ENCODE measurements at places on chromosomes 7 and 10.

- peak; percentile 43 for DNase-seq
Measured at GRCh38 chr7:51080622-51081269, 235.9 kb downstream of the COBL start.

DNA sequence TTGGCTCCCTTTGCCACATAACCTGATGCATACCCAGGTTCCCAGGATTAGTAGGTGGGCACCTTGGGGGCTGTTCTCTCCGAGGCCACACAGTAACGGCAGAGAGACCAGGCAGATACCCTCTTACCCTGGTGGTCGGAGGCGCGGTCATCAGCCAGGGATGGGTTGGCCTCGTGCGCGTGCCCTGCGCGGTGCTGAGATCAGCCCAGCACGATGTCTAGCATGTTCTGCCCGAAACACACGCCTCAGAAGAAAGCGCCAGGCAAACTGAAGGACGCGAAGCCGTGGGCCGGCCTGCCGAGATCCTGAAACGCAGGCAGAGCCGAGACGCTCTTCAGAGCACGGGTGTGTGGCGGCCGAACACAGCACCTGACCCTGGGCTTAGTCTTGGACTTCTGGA, 34.7 kb upstream of the CFAP46 start:
- no peak for DNase-seq

DNA sequence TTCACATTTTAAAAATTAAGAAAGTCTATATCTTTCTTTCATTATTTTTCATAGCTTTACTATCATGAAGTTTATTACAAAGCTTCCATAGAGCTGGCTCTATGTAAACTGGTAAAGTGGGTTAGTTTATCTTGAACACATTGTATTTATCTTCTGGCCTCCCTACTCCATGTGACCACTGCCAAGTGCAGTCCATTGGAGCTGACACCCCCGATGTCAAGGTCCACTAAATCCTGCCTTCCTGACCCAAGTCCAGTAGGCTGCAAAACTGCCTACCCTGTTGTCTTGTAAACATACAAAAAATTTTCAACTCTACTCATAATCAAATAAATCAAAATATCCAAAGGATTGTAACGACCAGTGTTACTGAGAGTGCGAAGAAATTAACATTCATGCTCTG, 10.2 kb downstream of the DNAJC12 start:
- no peak for DNase-seq

DNA sequence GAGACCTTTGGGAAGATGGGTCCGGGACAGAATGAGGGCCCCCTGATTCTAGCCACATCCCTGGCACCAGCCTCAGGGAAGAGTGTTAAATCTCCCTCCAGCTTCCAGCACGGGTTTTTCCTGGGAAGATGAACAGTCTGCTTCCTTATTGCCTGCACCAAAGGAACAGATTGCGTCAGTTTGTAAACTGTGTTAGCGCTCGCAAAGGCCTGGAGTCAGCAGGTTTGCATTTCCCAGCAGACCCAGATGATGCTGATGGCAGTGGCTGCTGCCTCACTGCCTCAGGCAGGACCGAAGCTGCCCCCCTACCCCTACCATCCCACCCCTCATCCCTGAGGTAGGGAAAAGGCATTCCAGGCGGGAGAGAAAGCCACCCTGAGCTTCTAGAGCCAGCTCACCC, 34.6 kb upstream of the LRRC4 start:
- DNase-seq, result no peak

- DNase-seq, result no peak
Measured at GRCh38 chr10:83122336-83122735, 1017.0 kb upstream of the GHITM start.

- DNase-seq, result no peak
Measured at GRCh38 chr7:124269774-124270173, 236.9 kb upstream of the TMEM229A start.

DNA sequence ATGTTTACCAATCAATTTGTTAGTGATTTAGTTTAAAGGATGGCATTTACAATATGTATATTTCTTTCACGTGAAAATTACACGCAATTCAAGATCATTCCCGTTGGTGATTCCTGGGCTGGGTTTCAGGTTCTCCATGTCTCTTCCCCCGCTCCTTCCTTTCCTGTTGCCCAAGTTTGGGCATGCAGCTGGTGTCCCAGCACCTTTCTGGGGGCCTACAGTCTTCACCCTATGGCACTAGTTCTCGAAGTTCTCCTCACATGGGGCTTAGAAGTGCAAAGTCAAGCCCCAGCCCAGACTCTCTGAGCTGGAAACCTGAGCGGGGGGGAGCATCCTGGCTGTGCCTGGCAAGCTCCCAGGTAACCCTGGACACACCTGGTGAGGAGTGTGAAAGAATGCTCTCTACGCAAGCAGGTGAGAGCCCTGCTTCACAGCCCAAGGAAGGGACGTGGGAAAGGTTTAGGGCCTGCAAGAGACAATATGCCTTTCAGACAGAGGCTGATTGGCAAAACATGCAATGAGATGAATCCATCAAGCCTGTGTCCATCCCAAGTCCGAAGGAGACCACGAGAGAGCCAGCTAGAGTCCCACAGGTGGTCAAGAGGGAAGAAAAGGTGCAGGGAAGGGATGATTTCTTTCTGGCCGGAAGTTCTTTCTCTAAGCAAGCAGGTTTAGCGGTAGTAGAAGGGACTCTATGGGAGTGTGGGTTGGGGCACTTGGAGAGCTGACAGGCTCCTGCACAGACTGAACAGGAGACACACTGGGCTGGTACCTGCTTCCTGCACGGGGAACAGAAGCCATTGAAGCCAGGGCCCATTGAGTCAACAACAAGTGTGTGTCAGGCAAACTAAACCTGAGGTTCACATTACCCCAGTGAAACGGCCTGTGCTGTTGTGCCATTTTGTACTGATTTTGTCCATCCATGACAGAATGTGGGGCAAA, 131.1 kb downstream of the ADARB2 start:
- no peak for DNase-seq

- peak; percentile 33 for DNase-seq
Measured at GRCh38 chr7:151875942-151876898, 695 bp downstream of the PRKAG2 start.

GRCh38 chr10:77333610-77334340, 303.8 kb downstream of the KCNMA1 start:
- DNase-seq, result no peak

DNA sequence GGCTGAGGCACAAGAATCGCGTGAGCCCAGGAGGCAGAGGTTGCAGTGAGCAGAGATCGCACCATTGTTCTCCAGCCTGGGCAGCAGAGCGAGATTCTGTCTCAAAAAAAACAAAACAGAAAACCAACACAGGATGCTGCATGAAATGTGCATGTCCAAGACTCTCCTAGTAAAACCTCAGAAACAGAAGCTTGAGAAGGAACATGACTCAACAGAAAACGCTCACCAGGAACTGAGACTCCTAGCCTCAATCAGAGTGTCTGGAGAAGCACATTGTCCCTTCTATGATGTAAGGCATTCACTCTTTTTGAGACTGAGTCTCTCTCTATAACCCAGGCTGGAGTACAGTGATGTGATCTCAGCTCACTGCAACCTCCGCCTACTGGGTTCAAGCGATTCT, 168.3 kb downstream of the MYOF start:
- no peak for DNase-seq

GRCh38 chr7:104980440-104980839, 33.6 kb upstream of the KMT2E start:
- DNase-seq, result no peak

- DNase-seq, result peak; percentile 76
Measured at GRCh38 chr7:40232242-40232893, 97.6 kb downstream of the SUGCT start.

DNA sequence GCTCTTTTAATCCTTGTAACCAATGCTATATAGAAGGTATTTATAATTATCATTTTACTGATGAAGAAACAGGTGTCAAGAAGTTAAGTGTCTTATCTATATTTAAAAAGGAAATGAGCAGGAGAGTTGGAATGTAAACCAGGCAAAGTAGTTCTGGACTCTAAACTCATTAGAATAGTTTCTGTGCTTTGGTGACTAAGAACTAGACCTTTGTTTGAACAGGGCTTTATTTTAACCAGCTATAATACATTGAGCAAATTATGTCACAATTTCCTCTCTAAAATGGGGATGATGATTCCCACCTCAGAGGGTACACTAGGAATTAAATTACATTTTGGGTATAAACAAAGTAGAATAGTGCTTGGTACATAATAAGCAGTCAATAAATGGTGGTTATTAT, 236.0 kb downstream of the MAGI2 start:
- DNase-seq, result no peak

DNA sequence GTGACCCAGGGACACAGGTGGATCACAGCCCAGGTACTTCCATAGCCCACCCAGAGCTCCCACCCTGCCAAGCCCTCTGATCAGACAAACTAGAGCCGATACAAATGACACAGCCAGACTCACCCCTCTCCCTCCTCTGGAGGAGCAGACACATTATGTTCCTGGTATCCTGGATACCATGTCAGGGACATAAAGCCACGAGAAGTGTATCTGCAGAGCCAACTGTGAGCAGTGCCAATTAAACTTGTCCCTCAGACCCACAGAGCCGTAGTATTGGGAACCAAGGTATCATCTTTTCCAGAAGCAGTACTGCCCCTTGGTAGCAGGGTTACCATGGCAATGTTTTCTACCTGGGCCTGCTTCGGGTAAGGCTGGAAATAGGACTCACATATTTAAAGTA, 47.3 kb upstream of the CPXM2 start:
- peak; percentile 4 for DNase-seq

DNA sequence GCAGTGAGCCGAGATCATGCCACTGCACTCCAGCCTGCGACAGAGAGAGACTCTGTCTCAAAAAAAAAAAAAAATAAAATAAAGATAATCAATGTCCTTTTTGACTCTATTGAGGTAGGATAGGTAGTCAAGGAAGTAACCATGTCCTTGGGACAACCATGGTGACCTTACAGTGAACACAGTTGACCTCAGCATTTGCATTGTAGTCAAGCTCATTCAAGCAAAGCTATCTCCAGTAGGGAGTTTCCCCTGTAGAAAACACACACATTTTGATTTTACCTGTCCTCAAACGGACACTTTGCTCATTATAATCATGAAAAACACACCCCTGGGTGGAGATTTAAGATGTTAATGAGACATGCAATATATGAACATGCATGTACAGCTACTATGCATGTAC, 171.7 kb downstream of the KIF20B start:
- DNase-seq, result no peak

DNA sequence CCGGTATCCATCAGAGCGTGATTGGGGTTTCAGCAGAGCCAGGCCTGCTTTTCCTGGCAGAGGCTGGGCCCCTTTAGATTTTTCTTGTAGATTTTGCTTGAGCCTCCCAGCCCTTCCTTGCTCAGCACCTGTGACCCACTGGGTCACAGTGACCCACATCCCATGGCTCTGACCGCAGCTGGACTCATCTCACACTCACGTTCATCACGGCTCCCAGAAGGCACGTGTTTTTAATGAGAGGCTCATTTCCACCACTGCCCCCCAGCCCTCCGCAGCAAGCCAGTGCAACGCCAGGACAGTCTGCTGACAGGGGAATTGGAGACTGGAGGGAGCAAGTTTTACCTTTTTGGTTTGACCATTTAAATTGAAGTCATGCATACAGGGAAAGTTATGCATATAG, 155.7 kb downstream of the CUX1 start:
- no peak for DNase-seq

GRCh38 chr10:25641595-25641994, 292.4 kb upstream of the MYO3A start:
- no peak for DNase-seq

GRCh38 chr7:18290865-18291264, 204.7 kb upstream of the HDAC9 start:
- no peak for DNase-seq

DNA sequence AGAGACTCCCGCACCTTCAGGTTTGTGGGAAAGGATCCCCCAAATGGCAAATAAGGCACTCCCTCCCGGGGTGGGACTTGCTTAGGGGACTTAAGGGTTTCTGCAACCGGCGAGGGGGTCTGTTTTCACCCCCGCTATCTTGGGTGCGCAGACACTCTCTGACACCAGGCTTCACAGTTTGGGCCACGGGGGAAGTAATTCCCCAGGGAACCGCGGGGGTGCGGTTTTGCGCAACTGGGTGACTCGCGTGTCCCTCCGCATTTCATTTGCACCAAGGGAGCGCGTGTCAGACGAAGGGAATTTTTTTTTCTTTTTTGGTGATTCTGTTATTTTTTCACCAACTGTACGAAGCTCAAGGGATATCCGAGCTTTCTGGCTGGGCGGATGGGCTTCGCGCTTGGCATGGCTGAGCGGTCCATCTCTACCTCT, 1.7 kb downstream of the GRM8 start:
- DNase-seq, result no peak

- DNase-seq, result no peak
Measured at GRCh38 chr7:104005197-104005596, 15.7 kb upstream of the RELN start.

GRCh38 chr7:41977151-41977651, 259.8 kb downstream of the GLI3 start:
- peak; percentile 80 for DNase-seq

DNA sequence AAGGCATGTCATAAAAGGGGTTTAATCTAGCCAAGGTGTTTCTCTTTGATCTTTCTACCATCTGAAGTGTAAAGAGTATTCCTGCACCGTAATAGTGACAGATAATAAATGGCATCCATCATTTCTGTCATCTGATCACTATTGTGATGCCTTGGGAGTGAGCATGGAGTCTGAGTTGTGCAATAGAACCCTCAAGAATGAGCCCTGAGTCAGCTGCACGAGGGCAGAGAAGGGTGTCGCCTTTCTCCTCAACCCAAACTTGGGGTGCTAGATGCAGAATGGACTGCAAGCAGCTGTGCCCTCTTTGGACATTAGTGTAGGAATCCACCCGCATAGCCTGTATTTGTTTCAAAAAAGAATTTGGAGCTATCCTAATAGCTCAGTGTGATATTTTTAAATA, 115.2 kb downstream of the ZNF37A start:
- no peak for DNase-seq

DNA sequence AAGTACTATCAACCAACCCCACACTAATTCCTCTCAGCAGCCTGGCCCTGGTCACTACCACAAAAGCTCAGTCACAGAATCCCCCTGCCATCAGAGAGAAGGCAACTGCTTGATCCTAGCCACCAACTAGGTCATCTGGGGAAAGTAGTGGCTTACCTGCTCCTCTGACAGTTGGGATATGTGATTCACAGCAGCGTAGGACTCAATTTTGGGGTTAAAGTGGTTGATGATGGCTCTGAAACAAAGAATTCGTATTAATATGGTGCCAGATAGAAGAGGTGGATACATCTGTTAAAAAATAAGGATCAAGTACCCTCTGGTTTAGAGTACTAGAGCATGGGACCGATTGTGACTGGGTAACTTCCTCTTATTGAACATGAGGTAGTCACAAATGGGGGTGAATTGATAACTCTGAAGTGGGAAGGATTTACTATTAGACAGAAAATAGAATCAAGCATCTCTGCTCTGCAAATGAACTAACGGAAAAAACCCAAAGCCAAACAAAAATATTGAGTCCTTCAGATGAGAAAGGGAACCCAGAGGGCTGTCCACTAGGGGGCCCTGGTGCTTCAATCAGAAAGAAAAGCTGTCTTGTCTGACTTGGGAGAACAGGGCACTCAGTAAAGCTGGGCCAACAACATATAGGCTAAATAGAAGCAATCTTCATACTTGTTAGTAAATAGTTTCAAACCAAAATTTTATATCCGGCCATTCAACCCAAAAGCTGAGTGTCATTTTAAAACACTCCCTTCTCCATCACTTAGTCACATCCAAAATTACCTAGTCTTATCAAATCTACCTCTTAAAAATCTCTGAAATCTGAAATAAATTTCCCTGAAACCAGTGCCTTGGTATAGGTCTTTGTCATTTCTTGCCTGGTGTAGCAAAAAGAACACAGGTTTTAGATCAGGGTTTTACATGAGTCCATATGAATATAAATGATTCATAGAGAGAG, 45.9 kb upstream of the KCNIP2 start:
- peak; percentile 90 for DNase-seq

- no peak for DNase-seq
Measured at GRCh38 chr7:112171673-112172072, 34.5 kb downstream of the DOCK4 start.

- DNase-seq, result no peak
Measured at GRCh38 chr7:79930604-79931003, 204.0 kb upstream of the GNAI1 start.
